ENCODE measurements at places on chromosomes 6 and 20.

GRCh38 chr6:155354167-155354566, 39.9 kb upstream of the TFB1M start:
- DNase-seq, result no peak

DNA sequence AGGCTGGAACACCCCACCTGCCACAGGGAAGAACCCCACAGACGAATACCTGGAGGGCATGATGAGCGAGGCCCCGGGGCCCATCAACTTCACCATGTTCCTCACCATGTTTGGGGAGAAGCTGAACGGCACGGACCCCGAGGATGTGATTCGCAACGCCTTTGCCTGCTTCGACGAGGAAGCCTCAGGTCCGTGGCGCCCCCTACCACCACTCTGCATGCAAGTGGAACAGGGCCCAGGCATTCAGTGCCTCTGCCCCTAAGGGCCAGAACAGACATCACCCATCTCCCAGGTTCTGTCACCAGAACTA, 6.6 kb downstream of the MYL9 start:
- DNase-seq, result no peak

DNA sequence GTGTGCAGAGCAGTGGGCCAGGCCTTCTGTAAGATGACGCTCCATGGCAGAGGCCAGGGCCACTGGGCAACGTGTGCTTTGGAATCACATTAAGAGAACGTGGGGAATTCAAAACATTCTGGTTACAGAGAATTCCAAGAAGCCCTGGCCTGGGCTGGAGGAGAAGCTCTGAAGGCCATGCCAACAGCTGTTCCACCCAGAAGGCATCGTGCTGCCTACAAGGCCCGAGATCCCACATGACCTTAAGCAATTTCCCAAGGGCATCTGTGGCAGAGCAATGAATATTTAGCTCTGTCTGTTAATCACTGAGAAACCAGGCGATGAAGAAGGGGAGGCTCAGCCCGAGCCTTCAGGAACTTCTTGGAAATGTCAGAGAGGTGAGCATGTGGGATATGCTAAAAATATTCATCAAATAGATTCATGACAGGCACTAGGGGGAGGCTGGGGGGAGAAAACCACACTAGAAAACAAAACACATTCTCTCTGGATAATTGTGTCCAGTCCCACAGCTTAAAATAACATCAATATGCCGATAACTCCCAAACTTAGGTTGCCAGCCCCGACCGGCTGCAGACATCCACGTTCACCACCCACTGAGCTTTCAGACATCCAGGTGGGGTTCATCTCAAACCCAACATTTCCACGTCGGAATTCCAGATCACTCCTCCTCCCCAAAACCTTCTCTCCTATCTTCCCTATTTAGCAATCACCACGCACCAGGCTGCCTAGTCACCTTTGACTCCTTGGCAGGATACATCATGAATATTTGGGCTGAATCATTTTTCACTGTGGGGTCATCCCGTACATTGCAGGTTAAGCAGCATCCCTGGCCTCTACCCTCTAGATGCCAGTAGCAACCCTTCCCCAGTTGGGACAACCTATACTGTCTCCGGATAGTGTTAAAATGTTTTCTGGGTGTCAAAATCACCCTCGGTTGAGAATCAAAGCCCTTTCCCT, 6.6 kb downstream of the SULF2 start:
- no peak for DNase-seq

DNA sequence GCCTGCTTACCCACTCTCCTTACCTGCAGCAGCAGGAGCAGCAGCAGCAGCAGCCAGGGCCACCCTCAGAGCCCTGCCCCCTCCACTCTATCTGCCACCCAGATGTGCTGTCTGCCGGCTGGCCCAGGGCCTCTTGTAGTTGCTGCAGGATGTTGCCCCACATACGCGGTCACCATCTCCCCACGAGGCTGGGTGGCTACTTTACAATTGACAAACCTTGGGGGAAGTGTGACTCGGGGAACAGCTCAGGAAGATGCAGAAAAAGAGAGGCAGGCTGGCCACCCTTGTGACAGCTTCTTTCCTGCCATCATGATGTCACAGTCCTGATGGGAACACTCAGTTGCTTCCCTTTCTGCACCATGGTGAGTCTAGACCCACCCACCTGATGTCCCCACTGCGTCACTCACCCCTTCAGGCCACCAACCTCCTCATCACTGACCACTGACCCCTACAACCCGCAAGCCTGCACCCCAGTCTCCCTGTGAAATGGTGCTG, 14.5 kb downstream of the TREM1 start:
- no peak for DNase-seq

- no peak for DNase-seq
Measured at GRCh38 chr20:8043687-8044282, 24.2 kb upstream of the TMX4 start.

DNA sequence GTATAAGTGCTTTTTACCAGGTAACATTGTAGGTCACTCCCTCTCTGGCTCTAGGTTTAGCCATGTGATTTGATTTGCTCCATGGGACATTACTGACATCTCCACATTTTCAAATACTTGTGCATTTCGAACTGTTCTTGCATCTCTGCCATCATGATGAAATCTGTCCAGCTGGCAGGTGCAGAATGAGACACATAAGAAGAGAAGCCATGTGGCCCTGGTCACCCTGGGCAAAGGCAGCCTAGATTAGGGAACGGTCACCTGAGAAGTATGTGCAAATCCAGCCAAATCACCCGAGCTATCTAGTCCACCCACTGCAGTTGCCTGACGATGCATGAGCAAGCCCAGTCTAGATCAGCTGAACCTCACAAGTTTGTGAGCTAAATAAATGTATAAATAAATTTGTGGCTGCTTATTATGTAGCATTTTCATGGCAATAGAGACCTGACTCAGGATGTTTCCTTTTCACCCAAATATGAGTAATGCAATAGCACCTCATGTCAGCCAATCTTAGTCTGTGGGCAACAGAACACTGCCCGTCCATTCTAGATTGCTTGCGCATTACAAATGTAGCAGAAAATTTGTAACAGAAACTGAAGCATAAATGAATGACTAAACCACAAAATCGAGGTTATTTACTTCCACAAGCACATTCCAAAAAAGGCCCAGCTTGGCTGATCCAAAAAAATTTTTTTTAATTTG, 115.2 kb downstream of the PAK5 start:
- no peak for DNase-seq

DNA sequence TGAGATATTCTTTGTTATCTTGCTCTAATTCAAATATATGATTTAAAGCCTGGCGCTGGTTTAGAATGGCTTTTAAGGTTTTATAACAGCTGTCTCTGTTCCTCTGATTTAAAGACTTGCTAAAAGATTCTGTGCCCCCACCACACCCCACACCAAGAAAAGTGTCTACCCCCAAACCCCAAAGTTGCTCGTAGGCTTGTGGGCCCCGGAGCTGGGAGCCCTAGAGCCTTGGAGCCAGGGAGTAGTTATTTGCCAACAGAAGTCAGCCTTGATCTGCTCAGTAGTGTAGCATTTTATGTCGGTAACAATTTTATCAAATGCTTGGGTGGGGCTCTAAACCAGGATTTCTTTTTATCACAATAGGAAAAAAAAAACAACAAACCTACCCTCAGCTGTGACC, 105.2 kb upstream of the TRAF3IP2 start:
- DNase-seq, result no peak

DNA sequence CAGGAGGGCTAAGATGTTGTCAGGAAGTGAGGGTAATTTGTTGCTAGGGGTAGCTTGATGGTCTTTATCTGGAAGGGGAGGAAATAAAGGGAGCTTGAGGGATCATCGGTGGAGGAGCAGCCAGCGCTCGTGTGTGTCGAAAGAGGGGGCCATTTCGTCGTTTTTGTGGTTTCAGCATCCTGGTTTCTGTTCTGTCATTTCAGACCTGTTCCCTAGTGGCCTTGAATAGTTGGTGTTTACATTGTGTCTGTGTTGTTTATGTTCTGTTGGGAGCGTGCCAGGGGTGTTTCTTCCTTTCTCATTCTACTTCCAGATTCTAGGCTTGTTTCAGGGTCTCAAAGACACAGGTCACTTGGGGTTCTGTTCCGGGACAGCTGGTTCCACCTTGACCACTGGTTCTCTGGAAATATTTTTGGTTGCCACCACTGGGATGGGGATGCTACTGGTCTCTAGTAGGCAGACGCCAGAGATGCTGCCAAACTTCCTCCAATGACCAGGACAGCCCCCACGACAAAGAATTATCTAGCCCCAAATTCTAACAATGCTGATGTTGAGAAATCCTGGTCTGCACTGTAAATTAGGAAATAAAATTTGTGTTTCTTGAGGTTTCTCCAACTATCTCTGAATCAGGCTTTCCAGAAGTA, 113.9 kb upstream of the NAA20 start:
- DNase-seq, result no peak

- DNase-seq, result no peak
Measured at GRCh38 chr6:108134213-108134970, 31.4 kb upstream of the NR2E1 start.

DNA sequence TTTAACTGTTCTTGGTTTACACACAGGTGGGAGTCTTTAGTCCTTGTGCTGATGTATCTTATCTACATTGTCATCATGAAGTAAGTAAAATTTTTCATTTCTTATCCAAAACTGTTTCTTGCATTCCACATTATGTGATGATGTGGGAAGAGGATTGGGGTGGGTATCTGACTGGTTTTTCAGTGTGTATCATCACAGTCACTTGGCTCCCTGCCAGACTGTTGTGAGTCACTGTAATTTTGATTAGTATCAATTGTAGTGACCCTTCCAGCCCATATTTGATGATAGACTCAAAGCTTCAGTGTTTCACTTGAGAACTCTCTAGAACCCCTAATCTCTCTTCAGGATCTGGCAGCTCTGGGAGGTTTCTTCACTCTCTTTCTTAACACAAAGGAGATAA, 84.5 kb upstream of the RIN2 start:
- DNase-seq, result no peak

GRCh38 chr20:54345821-54346220, 129.6 kb upstream of the DOK5 start:
- no peak for DNase-seq

- DNase-seq, result no peak
Measured at GRCh38 chr6:120511712-120512111, 822.6 kb downstream of the TBC1D32 start.
